Esophagus muscularis mucosa (tissue), 4 donors: ENCODE measurements at places on chromosomes 7 and 10.

GRCh38 chr7:22214000-22214399, 143.0 kb downstream of the RAPGEF5 start:
- DNase-seq = peak; percentile 74

- peak; percentile 66 for DNase-seq
Observed at GRCh38 chr10:84783386-84783785, 455.0 kb downstream of the CCSER2 start.

DNA sequence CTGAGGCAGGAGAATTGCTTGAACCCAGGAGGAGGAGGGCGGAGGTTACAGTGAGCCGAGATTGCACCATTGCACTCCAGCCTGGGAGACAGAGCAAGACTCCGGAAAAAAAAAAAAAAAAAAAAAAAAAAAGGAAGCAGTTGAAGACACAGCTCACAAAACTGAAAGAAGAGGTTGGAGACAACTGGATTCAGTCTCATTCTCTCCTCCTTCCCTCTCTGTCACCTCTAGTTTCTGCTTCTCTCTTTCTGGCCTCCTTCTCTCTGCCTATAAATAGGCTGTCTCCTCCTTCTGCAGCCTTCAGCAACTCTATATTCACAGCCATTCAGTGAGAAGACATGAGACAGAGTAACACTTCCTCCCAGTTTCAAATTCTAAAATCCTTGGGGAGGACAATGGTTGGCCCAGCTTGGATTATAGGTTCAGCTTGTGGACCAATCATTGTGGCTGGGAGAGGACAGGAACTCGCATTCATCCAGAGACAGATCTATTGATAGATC, 125.6 kb upstream of the HABP2 start:
- DNase-seq = no peak

GRCh38 chr10:522350-522749, 167.1 kb downstream of the DIP2C start:
- no peak for DNase-seq

- no peak for DNase-seq
Observed at GRCh38 chr10:96473866-96474265, 39.9 kb downstream of the TLL2 start.

DNA sequence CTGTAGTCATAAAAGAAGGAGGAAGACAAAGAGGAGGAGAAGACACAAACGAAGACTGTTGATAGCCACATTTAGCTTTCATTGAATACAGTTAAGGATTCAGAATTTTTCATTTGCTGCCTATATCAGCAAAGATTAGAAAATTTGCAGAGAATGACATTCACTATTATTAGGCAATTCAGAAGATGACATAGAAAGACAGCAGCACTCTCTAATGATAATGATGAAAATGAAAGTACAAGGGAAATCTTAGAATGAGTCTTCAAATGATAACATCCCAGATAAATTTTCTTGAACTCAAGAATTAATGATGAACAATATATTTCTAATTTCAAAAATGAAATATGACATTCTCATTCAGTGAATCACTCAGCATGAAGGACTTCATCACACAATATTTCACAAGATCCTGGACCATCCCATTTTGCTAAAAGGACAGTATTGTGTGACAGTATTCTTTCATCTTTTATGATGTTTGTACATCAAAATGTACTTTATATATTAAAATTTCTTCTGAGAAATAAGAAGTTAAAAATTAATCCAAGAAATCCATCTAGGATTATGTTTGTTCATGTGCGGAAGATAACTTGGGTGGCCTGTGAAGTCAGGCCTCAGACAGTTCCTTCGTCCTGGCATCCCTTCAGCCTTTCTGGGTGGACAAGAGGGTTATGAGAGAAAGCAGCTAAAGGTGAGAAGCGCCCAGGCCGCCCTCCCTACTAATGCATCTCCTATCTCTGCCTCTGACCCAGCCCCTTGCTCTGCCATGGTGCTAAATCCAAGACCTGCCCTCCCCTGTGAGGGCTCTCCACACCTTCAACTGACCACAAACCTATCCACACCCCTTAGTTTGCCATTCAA, 47.4 kb upstream of the CAMK2B start:
- peak; percentile 86 for DNase-seq

DNA sequence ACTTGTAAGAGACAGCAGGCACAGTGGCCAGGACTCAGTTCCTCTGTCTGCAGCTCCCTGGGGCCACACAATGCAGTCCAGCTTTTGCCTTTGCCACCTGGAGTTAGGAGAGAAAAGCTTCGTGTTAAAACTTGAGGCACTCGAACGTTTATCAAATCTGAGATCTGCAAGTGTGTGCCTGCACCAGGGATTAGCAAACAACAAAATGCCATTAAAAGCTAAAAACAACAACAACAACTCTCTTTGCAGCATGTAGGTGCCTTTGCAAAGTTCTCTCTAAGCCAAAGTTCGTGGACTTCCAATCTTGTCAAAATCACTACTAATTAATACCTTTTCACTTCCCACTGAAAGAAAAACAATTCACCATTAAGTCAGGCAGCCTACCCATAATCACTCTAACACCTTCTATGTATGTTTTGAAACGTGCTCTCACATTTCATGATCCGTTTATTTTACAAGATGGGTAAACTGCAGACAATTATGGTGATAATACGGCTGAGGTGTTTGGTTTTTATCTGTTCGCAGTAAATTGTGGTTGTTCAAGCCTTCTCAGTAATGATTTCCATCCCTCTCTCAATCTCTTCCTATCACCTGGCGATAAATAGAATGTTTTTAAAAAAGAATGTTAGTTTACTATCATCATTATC, 36.2 kb upstream of the SDK1 start:
- no peak for DNase-seq

GRCh38 chr7:152313831-152314604, 121.8 kb downstream of the KMT2C start:
- DNase-seq = no peak
